ENCODE measurements at places on chromosomes 6 and 20.
A peak's percentile ranks its signal among the peaks of the same experiment; 100 is the strongest.

DNA sequence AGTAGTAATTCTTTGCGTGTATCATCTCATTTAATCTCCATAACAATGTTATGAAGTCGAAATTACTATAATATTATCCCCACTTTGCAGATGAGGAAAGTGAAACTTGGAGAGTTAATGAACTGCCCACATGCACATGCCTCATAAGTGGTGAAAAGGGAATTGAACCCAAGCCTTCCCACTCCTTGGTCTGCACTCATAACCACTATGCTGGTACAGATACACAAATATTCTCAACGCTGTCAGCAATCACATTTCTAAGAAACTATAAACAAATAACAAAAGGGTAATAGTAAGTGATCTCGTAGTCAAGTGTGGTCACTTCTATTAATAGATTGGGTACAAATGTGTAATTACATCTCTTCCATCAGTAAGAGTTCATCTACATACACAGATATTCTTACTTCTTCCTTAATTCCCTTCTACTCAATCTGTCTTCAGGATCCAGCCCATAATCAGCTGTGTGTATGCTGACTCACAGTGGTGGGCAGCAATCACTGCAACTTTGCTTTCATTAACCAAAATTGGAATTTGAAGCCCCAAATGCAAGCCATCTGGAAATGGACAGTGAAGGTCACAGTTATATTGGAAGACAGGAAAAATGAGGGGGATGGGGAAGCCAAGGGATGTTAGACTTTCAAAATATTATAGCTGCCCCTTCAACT lies 6.6 kb downstream of the PRSS35 start:
- no peak for DNase-seq

DNA sequence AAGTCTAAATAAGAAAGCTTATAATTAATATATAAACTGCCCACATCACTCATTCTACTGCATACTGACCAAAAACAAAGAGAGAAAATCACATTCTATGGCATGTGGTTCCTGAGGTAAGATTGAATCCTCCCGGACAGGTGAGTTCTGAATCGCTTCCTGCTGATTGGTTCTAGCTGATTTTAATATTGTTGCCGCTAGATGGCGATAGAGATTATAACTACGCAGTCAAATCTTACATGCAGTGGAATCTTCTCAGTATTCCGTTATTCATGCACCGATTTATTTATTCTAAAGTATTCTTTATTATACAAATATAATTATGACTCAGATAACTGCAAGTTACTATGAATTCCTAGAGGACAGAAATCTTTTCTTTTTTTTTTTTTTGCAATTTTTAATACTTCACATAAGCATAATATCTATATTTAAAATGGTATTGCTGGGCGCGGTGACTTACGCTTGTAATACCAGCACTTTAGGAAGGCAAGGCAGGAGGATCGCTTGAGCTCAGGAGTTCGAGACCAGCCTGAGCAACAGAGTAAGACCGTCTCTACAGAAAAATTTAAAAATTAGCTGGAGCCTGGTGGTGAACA lies 24.2 kb upstream of the TMX4 start:
- DNase-seq, result no peak

- no peak for DNase-seq
Observed at GRCh38 chr6:40281402-40281801, 305.8 kb downstream of the LRFN2 start.

DNA sequence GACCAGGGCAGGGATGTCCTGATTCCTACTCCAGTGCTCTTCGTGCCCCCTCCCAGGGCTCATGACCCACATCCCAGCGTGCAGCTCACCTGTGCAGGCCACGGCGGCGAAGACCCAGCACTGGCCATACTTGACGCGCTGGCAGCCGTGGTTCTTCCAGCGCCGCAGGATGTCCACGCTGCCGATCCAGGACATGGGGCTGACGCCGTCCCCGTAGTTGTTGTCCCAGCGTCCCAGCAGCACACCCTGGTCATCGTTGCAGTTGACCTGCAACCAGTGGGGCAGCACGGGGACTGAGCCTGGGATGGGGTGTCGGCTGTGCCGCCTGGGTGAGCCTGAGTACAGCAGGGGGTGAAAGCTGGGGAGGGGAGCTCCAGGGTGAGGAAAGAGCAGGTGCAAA lies 18.4 kb downstream of the TGM2 start:
- DNase-seq, result no peak

DNA sequence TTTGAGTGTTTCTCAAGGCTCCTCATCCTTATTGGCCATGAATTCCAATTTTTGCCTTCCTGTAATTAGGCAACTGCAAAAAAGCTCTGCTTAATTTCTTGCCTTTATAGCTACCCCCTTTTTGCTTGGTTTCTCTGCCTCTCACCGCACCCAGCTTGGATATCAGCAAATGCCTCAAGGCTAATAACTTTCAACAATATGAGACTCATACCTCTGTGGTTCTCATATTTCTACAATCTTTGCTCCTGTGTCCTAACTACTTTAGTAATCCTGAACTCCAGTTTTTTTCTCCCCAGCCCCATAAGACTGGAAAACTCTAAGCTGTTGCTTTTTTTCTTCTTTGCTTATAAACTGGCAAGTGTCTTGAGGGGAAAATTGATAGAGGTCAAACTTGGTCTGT lies 88.8 kb downstream of the EYA2 start:
- no peak for DNase-seq

DNA sequence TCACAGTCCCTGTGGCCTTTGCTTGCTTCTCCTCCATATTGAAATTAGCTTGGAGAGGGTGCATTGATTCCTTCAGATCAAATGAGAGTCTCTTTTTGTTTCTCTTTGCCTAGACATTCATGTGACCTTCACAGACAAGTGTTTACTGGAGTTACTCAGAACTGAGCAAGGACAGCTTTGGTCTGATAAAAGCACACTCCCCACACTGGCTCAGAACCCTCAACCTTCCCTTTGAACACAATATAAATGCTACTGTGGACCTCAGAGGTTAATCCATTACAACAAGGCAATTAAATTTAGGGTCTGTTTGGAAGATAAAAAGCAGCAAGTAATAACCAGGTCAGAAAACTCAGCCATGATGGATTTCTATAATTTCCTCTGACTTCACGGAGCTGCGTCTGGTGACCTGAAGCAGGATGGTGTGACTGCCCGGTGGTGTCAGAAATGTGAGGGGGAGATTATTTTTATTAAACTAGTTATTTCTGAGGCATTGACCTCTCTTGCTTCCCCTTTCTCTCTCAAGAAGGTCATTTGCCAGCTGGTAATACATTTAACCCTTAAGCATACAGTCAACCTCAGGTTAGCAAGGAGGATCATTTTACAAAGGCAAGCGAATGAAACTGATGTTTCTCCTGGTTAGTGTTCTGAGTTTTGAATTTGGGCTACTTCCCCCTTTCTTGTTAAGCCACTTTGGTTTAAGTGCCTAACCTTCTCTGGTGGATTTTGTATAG lies 208.2 kb downstream of the CLIC5 start:
- DNase-seq, result no peak

GRCh38 chr6:34986845-34987246 lies 97.8 kb downstream of the ANKS1A start:
- peak; percentile 68 for DNase-seq

DNA sequence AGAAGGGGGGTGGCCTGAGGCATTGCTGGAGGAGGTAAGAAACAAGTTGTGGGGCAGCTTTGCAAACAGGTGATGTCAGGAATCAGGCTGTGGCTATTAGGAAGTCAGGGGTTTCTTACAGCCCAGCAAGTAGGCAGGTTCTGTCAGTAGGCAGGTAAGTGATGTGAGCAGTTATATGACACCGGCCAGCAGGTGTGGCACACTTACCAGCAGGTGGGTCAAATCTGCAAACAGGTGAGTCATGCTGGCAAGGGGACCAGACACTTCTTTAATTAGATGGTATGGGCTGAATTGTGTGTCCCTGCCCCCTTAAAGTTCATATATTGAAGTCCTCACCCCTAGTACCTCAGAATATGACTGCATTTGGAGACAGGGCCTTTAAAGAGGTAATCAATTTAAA lies 16.4 kb upstream of the ENPP4 start:
- DNase-seq, result no peak

DNA sequence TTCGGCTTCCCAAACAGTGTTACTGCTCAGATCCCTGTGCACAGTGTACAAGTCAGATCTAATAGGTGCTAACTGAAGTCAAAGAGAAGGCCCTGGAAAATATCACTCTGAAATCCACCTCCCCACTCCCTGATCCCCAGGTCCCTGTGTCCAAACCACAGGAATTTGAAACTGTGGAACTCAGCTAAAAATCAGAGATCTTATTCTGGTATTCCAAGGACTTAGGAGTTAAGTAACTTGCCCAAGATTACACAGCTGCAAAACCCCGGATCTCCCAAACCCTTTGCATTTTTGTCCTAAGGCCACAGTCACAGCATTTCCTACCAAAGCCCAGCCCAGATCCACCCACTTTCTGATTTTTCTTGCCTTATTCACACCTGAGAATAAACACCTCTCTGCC lies 32.3 kb upstream of the SLC23A2 start:
- no peak for DNase-seq

- DNase-seq, result no peak
Observed at GRCh38 chr6:11974089-11974488, 38.0 kb upstream of the HIVEP1 start.

DNA sequence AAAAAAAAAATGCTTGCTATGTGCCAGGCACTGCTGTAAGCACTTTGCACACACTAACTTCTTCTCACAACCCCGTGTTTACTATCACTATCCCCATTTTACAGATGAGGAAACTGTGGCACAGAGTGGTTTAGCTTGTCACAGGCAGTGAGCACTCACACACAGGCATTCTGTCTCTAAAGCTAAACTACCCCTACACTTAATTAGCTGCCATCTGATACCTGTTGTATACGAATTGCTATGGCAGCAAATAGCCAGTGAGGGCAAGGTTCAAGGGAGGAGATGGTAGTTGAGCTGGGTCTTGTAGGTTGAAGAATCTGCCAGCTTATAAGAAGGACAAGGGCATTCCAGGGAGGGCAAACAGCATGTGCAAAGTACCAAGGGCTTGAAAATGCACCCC lies 5.2 kb downstream of the TNNC2 start:
- no peak for DNase-seq

- DNase-seq, result peak; percentile 11
Observed at GRCh38 chr6:127520066-127520465, 931 bp upstream of the MTCL3 start.

DNA sequence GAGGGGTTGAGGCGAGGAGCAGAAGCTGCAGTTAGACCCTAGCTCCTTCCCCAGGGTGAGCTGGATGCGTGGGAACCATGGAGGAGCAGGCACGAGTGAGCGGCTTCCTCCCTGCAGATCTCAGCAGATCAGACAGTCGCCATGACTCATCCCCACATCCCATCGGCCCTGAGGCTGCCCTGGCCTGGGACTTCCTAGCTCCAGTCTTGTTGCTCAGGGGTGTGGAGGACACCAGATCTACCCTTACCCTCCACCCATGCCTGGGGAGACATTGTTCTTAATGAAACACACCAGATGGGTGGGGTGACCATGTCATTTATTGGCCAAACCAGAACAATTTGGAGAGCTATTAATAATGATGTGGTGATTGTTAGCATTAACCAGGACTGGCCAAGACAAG lies 36.3 kb upstream of the TGM2 start:
- no peak for DNase-seq

GRCh38 chr6:11094411-11094851 lies 797 bp downstream of the SMIM13 start:
- DNase-seq, result peak; percentile 70

DNA sequence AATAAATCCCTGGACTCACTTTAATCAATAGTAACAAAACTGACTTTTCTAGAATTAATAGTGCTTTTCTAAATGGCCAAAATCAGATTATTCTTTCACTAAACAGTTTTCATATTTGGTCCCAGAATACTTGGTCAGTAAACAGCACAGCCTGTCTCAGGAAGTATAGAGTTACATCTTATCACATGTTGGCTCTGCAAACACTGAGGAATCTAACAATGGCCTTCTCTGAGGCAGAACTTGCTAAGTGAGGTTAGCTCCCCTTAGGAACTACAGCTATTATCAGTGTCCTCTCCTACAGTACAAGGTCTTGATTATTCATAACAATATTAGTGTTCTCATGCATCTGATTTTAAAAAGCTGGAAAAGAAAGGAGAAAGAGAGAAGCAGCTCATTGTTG lies 1622.8 kb downstream of the HACE1 start:
- DNase-seq, result no peak

DNA sequence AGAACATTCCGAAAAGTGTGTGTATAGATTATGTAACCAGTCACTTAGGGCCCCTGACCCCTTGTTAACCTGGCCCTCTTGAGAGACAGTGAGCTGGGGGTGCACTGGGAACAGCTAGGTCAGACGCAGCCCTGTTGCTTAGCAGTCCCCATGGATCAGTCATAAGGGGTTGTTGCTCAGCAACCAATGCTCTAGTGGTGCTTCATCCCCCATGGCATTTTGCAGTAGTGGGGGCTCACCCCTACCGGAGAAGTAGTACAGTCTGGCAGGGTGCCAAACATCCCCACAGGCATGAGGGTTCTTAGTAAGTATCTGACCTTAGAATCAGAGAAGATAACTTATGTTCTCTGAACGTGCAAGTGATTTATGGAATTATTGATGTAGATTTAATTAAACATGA lies 12.3 kb downstream of the PKIB start:
- DNase-seq, result no peak

DNA sequence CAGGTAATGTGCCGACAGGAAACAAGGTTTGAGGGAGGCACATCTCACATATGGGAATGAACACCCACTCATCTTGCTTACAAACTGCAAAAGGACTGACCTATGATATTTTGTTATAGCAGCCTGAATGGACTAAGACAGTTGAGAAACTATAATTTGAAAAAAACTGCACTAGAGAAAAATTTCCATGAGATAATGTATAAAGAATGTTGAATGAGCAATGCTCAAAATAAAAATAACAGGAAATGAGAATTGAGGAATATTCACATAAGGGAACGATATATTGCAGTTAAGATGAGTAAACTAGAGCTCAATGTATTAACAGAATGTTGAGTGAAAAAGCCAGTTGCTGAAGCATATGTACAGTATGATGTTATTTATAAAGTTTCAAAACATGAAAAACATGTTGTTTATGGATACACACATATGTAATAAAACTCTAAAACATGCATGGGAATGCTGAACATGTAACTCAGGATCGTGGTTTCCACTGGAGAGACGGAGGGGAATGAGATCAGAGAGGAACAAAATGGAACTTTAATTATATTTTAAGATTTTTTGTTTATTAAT lies 6.3 kb upstream of the TBC1D22B start:
- no peak for DNase-seq

- peak; percentile 38 for DNase-seq
Observed at GRCh38 chr6:25944688-25945574, 14.4 kb upstream of the SLC17A2 start.
